ENCODE measurements at places on chromosomes 16 and 17.

GRCh38 chr17:19301973-19302372, 60.5 kb downstream of the B9D1 start:
- DNase-seq: no peak

DNA sequence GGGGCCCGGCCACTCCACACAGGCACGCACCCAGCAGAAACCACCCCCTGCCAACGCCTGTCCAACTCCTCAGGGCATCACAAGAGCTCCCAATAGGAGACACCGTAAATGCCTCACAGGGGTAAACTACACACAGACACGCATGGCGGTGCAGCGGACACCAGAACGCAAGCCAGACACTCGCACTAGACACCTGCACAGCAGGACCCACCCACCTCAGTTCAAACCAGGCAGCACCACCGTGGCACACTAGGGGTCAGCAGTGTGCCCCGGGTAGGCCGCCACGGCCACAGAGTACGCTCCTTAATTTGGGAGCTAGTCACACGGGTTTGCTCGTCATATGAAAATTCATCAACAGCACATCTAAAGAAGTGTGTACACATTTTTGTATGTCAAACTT, 3.4 kb downstream of the SLC38A10 start:
- DNase-seq: peak; percentile 76

DNA sequence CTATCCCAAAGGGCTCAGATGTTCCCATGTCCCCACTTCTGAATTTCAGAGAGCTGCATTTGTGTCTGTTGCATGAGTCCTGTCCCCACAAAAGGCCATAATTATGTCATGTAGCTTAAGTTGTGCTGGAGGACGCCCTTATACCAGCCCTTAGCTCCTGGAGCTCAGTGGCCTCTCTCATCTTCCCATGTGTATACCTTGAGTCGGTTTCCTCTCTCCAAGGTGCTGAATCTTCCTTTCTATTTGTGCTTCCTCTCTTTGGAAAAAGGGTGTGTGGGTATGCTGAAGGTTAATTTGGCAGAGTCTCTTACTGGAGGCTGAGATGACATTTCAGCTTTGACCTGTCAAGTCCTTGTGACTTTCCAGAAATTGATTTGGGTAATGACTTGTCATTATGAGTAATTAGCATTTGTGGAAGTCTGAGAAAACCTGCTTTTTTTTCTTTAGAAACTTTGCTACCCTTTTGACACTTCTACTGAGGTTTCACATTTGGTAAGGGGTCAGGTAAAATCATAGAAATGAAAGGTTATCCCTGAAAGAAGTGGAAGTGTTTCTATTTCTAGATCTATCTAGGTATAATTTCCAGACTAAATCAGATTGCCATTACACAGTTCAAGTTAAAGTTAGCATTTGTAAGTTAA, 185.4 kb downstream of the ABCC12 start:
- DNase-seq: no peak

GRCh38 chr17:28020515-28020914, 22.0 kb upstream of the NLK start:
- DNase-seq: no peak
